Upper lobe of left lung (tissue), 6 donors: ENCODE measurements at places on chromosomes 5 and 9. TPM values are rescaled to one million over a fixed set of nuclear protein-coding genes. Genes with fewer than 3 reads are reported as not detected.
A peak's percentile ranks its signal among the peaks of the same experiment; 100 is the strongest.

DNA sequence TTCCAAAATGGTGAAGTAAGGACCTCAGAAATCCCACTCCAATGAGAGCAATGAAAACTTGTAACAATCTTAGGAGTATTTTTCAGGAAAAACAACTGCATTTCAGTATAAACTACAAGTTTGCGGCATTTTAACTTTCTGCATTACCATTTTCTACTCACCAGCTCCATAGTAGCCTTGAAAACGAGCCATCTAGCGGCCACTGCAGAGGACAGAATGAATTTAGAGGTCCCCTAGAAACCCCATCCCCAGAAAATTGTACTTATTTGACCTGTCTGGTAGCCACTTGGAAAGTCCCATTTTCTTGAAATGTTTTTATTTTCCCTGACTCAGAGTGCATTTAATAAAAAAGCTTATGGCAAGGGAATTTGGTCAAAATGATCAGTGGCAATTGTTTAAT lies 205.4 kb upstream of the ITGA1 start:
- no peak for DNase-seq

DNA sequence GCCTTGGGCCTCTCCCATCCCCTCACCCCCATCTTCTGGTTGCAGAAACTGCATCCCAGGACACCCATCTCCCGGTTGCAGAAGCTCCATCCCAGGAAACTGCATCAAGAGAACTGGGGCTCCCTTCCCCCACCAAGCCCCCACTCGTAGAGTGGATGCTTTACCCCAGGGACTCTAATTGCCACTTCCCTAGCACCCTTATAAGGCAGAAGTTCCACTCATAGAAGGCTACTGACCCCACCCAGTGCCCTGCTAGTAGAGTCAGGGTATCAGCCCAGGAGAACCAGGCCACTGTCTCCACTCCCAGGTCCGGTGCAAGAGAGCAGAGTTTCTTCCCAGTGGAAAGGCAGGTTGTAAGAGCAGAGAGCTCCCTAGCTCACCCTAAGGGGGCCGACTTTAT lies 12.2 kb upstream of the SYK start:
- DNase-seq: no peak

DNA sequence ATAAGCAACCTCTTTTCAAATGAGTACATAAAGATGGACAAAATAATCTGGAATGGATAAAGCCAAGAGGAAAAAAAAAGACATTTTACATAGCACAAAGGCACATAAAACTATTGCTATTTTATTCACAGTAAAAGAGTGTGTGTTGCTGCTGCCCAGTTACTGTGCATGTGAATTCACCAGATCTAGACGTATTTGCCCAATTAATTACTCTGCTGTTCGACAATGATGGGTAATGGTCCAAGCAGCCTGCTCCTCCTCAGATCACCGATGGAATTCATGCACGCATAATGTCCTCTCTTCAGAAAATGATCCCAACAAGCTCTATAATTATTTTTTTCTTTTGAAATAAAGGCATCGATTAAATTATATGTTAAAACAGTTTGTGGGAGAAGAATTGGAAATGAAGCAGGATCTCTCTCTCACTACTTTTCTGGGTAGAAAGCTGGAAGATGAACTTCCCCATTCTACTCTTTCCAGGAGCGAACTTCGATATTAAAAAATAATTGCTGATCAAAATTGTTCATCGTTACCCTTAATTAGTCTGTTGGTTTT lies 357.4 kb upstream of the CCNH start:
- no peak for DNase-seq

GRCh38 chr9:87372356-87372851 lies 125.3 kb upstream of the DAPK1 start:
- no peak for DNase-seq

DNA sequence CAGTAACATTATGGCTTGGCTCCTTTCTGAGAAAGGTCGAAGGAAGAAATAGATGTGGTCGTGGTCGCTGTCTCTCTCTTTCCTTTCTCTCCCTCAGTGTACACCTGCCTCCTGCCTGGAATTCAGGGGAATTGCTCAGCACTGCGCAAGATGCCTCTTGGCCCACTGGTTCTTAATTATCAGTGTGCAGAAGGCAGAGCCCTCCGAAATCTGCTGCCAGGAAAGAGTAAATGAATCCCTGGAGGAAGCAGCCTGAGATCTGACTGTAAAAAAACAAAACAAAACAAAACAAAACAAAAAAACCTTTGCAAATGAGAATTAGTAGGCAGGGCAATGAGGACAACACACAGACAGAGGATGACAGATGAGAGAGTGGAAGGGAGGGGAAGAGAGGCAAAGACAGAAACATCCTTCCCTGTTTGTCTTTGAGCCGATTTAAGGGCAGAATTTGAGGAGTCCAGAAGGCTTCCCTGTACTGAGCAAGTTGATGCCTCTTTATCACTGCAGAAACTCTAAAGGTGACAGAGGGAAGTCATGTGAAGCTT lies 113.8 kb upstream of the PUM3 start:
- no peak for DNase-seq

GRCh38 chr9:36862206-36863145 lies 171.6 kb downstream of the PAX5 start:
- peak; percentile 5 for DNase-seq

Gene GDNF
- not detected for total RNA-seq

Gene CARTPT
- total RNA-seq: not detected

DNA sequence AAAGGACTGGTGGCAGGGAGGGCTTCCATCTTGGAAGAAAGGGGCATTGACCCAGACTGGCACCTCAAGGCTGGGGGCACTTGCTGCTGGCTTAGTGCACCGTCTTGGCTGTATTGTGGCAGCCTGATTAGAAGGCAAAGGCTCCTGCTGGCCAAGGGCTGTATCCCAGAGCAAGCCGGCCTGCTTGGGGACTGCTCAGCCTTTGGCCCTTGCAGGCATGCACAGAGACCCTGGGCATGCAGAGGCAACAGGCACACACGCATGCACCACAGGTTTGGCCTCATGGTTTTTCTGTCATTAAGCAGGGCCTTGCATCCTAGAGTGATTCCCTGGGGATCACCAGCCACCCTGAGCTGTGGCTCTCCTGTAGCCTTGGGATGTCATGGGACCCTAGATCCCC lies 29.0 kb downstream of the PITX1 start:
- DNase-seq: no peak

Gene CDC20B
- 0.20 TPM for total RNA-seq

Gene S100Z
- 1.1 TPM for total RNA-seq

- DNase-seq: no peak
Measured at GRCh38 chr9:19161257-19162025, 34.1 kb upstream of the PLIN2 start.

Gene FXN
- total RNA-seq: 16.5 TPM

DNA sequence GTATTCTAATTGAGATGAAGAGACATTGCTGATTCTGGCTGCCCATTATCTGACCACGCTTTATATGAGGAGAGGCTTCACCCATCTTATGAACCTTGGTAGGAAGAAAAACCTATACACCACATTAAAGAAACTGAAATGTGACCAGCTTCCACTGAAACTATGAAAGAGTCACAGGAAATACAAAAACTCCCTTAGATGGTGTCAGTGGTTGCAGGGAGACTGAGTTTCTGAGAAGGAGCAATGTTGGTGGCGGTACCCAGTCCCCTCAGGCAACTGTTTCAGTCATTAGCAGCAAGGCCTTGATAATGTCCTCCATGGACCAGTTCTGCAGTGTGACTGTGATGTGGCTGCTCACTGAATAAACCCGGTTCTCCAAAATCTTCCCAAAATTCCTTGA lies 110.5 kb upstream of the FTMT start:
- DNase-seq: no peak

- DNase-seq: no peak
Measured at GRCh38 chr9:125391704-125392103, 130.1 kb downstream of the GAPVD1 start.

DNA sequence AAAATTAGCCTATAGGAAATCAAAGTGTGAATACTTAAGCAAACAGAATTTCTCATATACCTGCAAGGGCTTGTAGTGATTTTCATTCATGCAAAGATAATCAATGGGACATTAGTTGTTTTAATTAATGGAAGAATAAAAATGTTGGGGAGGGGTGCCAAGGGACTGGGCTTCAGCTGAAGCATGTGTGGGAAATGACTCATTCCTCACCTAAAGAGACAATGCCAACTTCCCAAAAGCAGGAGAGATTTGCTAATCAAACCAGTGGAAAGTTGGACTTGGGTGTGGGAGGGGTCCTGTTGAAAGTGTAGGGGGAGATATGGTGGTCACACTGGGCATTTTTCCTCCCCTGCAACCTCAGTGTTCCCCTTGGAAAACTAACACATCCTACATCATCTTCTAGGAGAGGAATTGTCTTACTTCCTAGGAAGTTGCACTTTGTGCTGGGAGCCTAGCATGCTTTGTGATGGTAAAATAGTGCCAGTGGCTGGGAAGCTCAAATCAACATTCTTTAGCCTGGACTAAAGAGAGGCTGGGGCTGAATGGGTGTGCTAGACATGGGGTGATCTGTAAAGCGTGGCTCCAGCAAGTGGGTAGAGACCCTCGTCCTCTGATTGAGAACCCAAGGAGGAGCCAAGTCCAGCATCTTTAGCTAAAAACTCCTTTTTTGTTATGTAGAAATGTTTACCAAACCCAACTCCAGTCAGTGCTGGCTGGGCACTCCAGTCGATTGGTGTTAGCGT lies 6.4 kb upstream of the LHX2 start:
- no peak for DNase-seq
